ENCODE measurements at places on chromosomes 12 and 14.

DNA sequence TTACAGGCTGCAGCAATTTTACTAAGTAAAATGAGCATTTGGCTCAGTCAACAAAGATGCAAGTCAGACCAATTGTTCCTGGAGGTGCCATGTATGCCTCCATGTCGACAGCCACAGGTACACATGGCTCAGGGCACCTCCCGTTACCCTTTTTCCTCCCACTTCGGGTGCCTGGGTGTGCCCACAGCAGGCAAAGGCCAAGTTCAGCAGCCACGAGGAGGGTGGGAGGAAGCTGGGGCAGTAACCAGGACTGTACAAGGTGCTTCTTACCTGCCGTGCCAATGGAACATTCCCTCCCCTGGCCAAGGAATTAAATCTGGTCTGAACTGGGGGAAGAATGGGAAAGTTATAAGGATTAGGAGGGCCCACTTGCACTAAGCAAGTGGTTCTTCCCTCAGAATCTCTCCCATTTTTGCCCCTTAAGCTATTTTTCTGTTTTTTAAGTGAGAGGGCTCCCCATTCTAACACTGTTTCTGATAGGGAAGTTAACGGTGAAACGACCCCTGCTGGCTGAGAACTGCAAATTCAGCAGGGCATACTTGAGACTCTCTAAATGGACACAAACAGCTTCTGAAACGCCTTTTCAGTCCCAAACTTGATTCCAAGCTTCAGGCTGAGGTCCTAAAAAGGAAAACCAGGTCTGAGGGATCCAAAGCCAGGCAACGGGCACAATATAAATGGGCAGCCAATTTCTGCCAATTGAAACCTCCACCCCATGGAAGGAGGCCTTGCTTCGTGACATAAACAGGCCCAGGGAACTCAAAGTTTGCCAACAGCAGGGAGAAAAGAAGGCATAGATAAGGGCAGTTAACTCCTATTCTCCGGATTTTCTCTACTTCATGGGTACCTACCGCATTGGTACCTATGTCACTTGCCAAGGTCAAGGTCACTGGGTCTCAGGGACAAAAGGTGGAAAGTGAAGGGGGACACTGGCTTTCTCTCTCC, 24.8 kb downstream of the CLECL1 start:
- DNase-seq, result peak; percentile 49

GRCh38 chr14:61343991-61344405, 22.6 kb downstream of the PRKCH start:
- no peak for DNase-seq

GRCh38 chr12:120223458-120224303, 22.8 kb upstream of the RPLP0 start:
- DNase-seq, result no peak

GRCh38 chr12:9808504-9808903, 18.8 kb upstream of the KLRF1 start:
- no peak for DNase-seq

DNA sequence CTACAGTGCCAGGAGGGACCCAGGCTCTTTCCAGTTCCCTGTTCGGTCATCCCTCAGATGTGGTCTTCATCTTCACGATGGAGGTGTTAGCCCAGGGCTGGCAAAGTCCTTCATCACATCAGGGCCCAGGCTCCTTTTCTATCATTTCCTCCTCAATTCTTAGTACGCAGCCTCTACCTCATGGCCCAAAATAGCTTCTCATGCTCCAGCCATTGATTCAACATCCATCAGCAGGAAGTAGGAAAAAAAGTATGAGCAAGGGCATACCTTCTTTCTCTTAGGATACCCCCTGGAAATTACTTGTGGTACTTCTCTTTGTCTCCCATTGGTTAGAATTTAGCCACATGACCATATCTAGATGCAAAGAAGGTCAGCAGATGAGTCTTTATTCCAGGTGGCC, 12.2 kb upstream of the ZDHHC22 start:
- no peak for DNase-seq

- peak; percentile 95 for DNase-seq
Observed at GRCh38 chr12:76883151-76883550, 4.3 kb upstream of the CSRP2 start.

GRCh38 chr14:63960926-63961567, 108.2 kb downstream of the SYNE2 start:
- peak; percentile 78 for DNase-seq

- DNase-seq, result no peak
Observed at GRCh38 chr12:52277486-52278245, 3.2 kb downstream of the KRT86 start.

DNA sequence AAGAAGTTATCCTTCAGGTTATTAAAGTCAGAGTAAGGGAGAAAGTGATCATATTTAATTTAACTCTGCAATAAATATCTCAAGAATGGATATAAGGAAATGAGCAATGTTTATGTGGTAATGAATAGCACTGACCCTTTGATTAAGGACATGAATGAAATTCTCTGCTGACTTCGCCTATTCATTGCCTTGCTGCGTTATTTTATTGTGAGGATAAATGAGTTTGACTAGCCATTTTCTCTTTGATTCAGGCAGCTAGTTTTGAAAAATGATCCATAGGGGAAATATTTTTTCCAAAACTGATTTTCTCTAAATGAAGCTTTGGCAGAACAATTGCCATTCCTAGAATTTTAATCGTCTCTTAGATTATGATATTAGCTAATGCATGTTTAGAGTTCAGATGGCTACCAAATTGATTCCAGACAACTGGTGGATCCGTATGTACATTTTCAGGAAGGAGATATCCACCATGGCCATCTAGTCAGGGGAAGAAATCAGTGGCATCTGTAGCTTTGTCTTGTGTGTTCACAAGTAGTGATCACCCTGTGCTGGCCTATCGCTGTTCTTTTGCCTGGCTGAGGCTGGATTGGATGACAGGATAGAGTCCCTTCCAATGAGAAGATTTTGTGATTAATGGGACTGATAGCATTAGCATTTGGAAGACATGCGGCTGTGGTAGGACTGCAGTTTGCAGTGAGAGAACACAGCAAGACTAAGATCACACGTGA, 302.3 kb upstream of the RGS6 start:
- peak; percentile 43 for DNase-seq

DNA sequence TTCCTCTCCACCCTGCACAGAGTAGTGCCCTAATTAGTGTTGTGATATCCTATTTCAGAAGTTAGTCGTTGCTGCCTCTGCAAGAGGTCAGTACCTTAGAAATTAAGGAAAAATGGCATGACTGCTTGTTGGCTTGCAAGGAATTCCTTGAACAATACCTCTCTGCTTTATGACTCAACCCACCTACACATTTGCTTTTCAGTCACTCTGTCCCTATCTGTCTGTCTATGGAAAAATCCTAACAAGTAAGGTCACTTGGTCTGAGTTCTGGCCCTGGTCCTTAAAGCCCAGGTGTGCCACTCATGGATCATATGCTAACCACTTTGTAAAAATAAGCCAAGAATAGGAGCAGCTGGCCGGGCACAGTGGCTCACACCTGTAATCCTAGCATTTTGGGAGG, 116.4 kb upstream of the ATF1 start:
- peak; percentile 16 for DNase-seq

- no peak for DNase-seq
Observed at GRCh38 chr12:13079440-13079906, 24.0 kb downstream of the GSG1 start.

GRCh38 chr12:122969676-122970075, 3.4 kb upstream of the ABCB9 start:
- no peak for DNase-seq

GRCh38 chr12:68587448-68587873, 23.2 kb upstream of the RAP1B start:
- DNase-seq, result no peak

DNA sequence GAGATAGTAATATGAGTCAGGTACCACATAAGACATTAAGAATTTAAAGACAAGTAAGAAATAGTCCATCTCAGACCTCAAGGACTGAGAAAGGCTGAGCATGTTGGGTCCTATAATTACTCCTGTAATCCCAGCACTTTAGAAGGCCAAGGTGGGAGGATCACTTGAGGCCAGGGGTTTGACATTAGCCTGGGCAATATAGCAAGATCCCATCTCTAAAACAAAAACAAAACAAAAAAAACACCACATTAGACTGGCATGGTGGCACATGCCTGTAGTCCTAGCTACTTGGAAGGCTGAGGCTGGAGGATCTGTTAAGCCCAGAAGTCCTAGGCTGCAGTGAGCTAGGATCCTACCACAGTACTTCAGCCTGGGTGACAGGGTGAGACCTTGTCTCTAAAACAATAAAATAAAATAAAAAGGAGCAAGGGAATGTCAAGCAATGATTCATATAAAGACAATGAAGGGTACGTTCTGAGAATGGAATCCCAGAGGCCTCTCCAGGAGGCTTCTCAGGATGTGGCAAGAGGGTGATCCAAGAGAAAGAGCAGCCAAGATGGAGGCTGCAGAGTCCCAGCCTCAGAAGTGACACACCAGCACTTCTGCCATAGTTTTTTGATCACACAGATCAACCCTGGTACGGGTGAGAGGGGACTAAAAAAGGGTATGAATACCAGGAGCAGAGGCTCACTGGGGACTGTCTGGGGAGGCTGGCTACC, 206.4 kb downstream of the CRADD start:
- peak; percentile 94 for DNase-seq

- peak; percentile 78 for DNase-seq
Observed at GRCh38 chr12:50174971-50175715, 8.0 kb upstream of the CERS5 start.

- peak; percentile 19 for DNase-seq
Observed at GRCh38 chr12:88643685-88644084, 63.4 kb upstream of the KITLG start.

DNA sequence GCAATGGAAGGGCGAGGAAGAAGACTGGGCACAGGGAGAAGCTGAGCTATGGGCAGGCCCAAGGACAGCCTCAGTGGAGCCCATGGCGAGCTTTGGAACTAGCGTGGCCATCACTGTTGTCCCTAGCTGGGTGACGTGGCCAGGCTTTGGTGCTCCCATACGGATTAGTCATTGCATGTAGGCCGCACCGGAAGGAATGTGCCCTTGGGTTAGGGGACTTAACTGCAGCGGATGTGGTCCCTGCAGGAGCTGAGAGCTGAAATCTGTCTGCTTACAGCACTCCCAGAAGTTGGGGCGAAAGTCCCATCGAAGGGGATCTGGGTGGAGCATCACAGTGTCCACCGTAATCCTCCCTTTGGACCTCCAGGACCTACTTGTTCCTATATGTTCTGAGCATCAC, 133.7 kb downstream of the PAPOLA start:
- no peak for DNase-seq

- peak; percentile 89 for DNase-seq
Observed at GRCh38 chr12:70994217-70994788, 73.8 kb upstream of the PTPRR start.

Data from fibroblast of skin of right biceps (primary cell).